ENCODE measurements at places on chromosomes 2 and 18.

DNA sequence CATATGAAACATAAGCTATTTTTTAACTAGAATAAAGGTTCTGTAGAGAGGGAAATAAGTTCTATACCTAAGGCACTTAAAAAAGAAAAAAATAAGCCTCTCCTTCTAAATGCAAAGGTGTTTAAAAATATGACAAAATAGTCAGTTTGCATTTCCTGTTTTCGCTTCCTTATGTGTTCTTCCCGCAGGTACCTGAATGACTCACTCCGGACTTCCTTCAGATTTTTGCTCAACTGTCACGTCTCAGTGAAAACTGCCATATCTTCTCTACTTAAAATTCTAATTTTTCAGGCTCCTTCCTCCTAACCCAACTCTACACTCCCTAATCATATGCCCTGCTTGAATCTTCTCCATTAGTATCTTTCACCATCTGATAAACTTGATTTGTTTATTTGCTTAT lies 1333.1 kb downstream of the LRP1B start:
- no peak for DNase-seq

DNA sequence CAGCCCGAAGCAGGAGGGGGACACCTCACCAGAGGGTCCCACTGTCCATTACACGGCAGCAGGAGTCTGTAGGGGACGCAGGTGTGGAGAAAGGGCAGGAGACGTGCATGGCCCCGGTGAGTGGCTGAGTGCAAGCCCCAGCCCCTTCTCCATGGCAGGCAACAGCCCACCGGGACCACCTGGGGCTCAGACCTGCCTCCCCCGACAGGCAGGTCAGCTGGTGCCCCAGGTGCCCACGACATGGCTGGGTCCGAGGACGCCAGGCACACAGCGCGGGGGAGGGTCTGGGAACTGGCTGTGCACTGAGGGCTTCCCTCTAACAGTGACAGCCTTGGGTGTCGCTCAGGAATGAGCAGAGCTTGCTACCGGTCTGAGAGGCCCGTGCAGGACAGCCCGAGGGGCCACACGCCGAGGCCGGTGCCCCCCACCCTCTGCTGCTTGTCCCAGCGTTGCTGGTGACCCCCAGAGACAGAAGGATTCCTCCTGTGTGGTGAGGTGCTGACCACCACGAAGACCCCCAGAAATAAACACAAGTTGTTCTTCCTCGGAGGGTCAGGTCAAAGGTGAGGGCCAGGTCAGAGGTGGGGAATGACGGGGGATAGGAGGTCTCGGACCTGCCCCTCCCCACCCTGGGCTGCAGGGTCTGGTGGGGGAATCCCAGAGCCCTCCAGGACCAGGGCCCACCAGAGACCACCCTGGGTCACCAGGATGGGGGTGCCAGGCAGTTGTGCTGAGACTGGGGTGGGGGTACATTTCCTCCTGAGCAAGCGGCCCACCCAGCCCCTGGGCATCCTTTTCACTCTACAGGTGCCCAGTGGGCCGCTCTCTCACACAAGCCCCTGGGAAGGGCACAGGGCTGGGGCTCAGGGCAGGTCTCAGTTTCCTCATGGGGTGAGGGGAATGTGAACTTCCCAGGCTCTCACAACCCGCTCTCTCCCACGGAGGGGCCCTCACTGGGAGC lies 50.6 kb downstream of the SLC66A2 start:
- DNase-seq = no peak

DNA sequence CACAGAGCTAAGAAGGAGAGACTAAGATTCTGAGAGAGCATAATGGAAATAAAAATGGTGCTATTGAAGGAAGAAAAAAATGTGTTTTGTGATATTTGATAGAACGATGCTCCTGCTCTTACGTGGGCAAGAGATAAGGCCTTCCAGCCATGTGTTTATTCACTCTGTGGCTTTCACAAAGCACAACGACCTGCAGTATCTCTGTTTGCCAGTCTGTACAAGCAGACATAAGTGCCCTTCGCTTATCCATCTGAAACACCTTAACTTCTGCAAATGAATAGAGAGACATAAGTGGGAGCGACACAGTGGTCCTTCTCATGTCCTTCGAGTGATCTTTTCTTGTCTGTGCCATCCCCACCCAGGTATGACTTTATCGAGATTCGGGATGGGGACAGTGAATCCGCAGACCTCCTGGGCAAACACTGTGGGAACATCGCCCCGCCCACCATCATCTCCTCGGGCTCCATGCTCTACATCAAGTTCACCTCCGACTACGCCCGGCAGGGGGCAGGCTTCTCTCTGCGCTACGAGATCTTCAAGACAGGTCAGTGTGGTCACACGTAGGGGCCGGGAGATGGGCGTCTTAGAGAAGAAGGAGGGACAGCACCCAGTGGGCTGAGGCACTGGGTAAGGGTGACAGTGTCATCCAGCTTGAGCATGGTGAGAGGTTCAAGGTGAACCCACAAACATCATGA lies 33.7 kb downstream of the NRP2 start:
- DNase-seq = no peak

DNA sequence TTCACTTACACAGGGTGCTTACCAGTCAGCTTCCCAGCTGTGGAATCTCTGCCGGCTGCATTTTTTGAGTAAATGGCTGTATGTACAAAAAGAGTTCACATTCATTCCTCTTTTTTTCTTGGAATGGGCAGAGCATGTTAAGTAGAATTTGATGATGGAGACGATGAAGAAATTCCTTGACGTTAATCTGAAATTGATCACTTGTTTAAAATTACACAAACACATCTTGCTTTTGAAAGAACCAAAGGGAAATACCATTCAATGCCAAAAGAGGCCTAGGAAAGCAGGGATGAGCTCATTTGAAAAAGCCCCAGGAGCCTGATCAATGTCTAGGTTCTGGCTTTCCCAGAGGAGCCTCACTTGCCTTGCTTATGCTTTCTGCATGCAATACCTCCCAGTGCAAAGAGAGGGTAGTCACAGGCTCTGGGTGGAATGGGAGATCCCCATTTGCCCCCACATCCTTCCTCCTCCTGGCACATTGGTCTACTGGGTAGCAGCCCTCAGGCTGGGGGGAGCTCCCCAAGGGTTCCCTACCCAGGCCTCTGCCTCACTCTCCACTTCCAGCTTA lies 12.3 kb upstream of the SMAD7 start:
- no peak for DNase-seq

- no peak for DNase-seq
Measured at GRCh38 chr2:47033102-47033880, 117.7 kb upstream of the MCFD2 start.

DNA sequence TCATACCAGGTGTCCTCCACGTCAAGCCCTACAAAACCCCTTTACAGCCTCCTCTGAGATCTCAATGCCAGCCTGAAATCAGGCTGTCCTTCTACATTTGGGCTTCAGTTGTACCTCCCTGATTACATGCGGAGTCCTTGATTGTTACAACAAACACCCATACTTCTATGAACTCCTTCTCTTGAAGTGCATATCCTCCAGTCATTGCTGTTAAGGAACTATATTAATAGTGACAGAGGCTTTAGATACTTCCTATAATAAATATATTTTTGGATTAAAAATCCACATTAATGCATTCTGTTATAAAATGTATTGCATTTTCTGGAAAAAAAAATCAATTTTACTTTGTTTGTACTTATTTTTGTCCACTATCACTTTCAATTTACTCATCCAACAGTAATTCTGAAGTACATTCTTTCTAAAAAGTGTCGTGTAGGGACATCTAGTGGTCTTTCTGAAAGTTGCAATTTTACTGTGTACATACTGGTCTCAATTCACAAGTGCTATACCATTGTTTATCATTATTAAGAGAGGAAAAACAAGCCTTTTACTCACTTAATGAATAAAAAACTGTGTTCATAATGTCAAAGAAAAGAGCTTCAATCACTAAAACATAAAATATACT lies 316.4 kb downstream of the DSEL start:
- DNase-seq = no peak

DNA sequence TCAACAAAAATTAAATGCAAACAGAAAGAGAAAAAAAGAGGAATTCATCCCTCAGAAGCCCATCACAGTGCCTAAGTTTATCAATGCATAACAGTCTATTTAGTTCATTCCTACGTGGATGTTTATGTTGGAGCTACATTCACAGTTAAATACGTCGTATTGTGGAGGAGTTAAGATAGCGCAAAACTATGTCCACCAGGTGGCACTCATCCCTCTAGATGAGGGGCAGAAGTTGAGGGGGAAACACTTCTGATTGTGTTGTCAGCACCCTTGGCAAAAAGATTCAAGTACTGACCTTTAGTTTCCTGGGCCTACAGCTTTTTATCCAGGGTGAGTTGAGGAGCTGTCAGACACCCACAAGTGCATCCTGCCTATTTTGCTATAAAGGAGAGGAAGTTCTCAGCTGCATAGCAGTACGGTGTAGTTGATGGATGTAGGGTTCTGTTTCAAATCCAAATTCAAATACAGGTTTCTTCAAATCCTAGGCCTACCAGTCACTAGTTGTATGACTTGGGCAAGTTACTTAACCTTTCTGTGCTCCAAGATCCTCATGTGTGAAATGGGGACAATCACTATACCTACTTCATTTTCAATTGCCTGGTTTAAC lies 26.8 kb upstream of the MYO1B start:
- DNase-seq = no peak

DNA sequence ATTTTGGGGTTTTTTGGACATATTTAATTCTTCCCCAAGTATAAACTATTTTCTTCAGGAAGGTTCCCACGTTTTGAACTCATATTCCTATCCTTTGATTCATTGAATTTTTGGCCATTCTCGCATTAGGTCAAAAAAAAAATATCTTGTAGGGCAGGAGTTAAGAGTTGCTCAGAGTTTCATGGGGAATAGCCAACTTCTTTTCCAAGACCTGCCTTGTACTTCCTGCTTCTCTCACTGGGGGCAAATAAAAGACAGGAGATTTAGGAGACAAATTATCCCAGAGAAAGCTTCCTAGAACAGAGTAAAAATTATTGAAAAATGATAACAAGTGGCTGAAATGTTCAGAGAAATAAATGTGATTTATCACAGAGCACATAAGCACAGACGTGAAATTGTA lies 55.2 kb upstream of the BCL11A start:
- no peak for DNase-seq

DNA sequence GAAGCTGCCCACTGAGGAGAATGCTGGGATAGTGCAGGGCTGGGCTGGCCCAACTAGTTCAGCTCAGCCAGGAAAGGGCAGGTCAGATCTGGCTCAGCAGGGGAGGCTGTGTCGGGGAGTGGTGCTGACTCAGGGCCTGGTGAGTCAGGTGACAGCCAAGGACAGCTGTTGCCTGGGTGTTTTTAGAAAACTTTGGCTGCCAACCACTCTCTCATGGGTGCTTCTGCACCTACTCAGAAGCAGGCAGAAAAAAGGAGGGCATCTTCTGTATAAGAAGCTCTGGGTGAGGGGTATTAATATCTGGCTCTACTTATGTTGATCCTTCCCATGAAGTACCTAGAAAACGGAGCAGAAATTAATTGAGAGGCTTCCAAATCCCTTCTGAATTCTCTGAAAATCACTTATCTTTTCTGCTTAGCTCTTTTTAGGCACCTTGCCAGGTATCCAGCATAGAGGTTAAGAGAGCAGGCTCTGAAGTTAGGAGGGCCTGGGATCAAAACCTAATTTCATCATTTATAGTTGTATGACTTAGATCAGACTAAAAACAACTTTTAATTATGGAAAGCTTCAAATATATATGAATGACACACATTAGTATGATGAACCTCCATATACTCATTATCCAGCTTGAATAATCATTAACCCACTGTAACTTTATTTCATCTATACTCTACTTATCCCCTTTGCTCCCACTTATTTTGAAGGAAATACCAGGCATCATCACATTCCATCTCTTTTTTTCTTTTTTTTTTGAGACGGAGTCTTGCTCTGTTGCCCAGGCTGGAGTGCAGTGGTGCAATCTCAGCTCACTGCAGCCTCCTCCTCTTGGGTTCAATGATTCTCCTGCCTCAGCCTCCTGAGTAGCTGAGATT lies 15.5 kb upstream of the RAB10 start:
- DNase-seq = no peak

GRCh38 chr2:134290358-134290757 lies 36.5 kb downstream of the MGAT5 start:
- DNase-seq = no peak

Data from stimulated activated CD8-positive, alpha-beta memory T cell treated with anti-CD3 and anti-CD28 coated beads, Interleukin-15, amount 100 ng/mL, for 4 hours (primary cell).